ENCODE measurements at places on chromosomes 11 and 22.
A peak's percentile ranks its signal among the peaks of the same experiment; 100 is the strongest.

DNA sequence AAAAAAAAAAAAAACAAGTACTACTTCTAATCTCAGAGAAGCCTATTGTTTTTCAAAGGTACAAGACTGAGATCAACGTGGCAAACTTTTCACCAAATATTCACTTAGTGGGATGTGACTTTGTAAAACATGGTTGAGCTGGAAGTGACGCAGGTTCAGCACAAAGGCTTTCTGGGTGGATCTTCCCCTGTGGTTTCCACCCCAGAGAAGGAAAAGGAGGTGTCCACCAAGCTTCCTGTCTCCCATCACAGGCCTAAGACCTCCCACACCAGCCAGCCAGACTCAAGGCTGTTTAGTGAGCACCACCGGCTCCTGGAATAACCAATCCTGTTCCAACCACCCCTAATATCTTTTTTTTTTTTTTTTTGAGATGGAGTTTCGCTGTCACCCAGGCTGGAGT, 5.7 kb downstream of the TMEM184B start:
- peak; percentile 39 for DNase-seq

DNA sequence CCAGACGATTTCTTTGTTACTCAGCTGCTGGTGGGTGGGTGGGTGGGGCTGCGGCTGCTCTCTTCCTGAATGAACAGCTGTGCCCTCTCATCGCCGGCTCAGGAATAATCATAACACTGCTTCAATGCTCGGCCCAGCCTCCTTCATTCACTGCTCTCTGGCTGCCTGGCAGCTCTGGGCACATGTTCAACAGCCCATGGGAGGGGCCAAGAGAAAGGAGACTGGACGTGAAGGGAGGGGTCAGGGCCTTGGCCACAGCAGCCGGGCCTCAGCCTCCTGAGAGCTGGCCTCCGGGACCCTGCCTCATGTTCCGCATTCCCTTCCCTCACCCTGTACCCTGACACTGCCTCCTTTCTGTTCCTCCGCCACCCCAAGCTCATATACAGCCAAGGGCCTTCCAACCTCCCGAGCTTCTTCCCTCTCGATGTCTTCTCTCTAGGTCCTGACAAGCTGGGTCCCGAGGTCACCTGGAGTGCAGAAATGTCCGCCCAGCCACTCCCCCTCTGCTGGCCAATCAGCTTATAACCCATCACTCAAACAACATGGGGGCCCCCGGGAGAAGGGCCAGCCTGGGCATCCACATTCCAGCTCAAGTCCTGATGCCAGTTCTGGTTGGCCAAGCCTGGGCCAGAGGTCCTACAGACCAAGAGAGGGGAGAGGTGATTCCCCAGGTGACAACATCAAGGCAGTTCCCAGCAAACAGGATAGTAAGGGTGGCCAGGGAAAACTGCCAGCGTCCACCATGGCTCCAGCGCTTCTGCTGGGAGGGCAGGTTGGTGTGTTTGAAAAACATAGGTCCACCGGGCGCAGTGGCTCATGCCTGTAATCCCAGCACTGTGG, 3.2 kb upstream of the CSDC2 start:
- peak; percentile 12 for DNase-seq

DNA sequence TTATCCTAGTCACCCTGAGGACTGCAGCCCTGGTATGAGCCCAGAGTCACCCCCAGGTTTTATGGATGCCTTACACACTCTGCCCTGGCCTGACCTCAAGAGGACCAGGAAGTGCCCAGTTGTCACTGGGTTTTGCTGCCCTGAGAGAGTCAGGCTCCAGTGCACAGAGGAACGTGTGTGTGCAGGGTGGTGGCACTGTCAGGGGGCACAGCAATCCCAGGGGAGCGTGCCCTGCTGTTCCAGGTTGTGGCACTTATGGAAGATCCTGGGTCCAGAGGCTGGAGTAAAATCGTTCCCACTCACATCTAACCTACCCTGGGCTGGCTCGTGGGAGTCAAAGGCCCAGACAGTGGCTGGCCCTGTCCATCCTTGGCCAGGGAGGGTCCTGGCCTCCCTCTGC, 7.6 kb downstream of the APOBEC3A start:
- DNase-seq = no peak

DNA sequence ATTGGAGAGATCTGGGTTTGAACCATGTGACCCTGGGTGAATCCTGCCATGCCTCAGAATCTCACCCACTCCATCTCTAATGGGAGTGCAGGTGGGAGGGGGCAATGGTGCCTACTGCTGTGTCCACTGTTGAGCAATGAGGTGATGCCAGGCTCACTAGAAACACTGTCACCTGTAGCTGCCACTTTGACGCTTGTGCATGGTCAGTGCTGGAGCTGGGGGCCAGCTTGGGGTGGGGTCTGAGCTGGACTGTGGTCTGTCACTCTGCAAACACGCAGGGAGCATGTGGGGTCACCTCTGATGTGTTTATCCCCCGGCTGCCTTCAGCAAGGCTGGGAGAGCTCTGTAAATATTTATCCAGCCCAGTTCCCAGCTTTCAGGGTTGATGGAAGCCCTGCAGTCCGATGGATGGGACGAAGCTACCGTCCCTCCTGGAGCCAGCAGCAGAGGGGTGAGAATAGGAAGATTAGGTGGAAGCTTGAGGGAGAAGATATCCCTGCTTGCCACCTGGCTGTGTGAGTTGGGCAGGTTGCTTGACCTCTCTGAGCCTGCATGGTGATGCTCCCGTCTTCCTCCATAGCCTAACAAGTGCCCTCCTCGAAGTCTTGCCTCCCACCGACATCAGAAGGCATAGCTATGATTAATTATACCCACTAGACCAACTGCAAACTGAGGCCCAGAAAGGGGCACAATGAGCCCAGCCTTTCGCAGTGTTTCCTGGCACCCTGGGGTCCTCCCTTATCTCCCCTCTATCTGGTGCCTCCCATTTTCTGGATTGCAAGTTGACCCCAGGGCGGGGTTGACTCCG, 1.7 kb downstream of the MMP11 start:
- no peak for DNase-seq

DNA sequence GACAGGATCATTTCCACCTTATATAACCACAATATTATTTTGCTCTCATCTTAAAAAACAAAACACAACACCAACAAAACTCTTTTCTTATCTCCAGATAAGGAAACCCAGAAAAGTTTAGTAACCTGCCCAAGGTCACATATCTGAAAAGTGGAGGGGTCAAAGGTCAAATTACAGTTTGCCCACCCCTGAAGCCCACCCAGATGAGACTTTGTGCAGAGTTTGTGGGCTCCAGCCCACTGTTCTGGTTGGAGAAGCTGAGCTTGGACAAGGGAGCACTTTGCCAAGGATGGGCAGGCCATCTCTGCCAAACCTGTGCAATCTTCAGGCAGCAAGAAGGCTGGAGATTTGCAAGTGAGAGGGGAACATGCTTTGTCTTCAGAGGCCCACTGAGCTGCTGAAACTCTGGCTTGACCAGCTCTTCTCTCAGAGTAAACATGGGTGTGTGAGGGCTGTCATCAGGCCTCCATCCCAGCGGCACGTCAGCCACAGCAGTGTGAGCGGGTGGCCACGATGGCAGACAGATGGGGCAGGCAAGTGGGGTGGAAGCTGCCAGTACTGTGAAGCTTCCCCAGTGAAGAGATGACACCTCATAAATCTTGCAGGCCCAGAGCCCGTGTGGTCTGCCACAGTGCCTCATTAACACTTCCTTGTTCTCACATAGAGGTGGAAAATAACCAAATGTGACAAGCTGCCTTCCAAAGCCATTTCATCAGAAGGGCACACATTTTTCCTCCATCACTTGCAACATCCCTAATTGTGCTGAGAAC, 111.8 kb downstream of the CCDC81 start:
- DNase-seq = peak; percentile 22

DNA sequence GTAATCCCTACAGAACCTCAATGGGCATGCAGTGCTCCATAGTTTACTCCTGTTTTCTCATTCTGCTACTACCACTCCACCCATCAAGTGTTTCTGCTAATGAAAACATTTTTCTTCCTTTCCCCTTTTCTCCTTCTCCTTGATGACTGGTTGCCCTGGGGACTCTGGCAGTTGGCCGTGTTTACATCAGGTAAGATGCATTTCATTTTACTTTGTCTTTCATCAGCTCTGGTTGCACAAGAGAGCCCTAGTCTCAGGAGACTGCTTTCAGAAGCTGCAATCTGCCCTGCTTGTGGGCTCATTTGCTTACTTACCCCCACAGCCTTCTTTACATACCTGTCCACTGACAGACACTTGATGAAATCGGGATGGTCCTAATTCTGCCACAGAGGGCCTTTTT, 19.6 kb upstream of the LIMK2 start:
- DNase-seq = no peak

GRCh38 chr22:38540701-38541100, 29.3 kb downstream of the DMC1 start:
- DNase-seq = no peak

DNA sequence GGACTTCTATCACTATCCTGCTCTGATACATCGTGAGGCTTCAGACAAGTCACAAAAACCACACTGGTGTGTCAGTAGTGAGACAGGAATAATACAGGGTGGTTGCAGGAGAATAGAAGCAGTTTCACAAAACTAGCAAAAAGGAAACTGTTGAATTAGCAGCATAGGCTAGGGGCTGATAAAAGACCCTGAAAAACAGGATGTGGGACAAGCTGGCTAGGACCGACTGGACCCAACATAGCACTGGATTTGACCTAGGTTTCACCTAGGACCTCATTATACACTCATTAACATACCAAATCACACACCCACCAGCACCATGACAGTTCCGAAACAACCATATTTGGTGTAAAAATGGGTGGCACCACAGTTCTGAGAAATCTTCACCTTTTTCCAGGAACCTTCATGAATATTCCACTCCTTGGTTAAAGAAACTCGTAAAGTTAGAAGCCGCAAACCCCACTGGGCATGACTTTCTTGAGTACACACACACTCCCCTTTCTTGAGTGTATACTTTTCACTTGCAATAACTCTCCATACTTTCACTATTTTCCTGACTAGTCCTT, 76.2 kb downstream of the SLC1A2 start:
- peak; percentile 27 for DNase-seq

GRCh38 chr11:107453594-107454286, 3.9 kb downstream of the CWF19L2 start:
- DNase-seq = no peak

DNA sequence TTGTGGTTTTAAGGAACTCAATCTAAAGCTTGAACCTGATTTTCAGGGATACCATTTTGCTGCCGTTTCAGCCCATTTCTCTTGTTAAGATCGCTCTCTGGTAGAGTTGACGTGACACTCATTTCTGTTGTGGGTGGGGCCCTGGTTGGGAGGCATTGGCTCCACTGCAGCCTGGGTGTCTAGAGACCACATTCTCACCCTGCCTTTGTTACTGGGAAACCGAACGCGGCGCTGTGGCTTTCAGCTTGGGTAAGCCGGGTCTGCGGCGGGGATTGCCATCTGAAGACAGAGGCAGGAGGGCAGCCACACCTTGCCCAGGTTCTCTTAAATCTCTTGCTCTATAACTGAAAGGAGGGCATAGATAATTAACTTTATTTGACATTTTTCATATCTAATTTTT, 3.2 kb downstream of the EHF start:
- DNase-seq = no peak

DNA sequence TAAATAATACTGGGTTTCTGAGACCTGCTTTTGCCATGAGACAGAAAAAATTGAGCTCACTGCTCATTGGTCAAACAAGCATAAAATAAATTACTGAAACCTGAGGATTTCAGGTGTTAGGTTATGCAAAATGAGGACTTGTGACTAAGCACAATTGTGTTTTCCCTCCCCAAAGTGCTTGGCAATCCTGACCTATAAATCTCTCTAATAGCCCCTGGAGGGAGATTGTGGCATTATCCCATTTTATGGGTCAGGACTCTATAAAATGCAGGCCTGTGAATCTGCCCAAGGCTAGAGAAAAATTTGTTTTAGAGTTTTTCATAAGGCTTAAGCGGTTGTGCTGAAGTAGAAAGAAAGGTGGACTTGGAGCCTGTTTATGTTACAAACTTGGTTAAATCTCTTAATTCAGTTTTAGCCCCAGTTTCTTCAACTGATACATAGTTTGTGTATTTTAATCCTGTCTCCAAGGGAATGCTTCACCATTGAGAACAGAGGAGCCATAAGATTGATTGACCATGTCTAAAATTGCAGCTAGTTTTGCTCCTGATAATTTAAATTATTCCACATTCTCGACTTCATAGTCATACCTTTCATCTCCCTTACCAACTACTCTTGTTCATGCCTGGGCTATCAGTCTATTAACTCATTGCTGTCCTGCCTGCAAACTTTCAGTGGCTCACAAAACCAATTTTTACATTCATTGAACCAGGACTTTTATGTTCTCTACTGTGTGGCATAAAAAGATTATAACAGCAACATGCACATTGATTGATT, 63.6 kb upstream of the LRRC4C start:
- DNase-seq = no peak

GRCh38 chr11:62806611-62807121, 1.4 kb upstream of the NXF1 start:
- no peak for DNase-seq

DNA sequence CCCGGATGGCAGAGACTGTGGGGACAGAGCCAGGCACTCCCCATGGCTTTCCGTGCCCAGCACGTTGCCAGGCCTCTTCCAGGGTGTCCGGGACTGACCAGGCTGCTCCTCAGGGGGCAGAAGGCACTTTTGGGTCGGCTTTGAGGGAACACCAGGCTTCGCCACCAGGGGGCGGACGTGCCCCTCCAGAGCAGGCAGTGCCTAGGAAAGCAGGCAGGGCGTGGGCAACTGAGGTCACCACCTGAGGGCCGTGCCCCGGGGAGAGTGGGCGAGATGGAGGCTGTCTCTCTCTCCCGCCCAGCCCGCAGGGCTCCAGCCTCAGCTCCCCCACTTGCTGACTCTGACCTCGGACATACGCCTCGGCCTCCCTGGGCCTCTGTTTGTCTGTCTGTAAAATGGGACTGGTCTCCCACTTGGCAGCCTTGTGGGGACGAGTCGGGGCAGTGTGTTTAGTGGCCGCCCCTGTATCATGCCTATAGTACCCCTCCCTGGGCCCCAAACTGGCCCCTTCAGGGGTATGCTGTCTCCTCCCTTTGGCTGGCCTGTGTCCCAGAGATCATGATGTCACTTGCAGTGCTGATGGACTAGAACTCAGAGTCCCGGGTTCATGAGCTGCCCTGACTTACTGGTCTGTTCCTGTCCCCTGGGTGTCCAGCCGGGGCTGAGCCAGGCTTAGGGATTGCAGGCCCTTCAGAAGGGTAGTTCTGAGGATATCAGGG, 4.4 kb upstream of the PRR5 start:
- peak; percentile 91 for DNase-seq

GRCh38 chr22:27438271-27438980, 363.1 kb downstream of the MN1 start:
- no peak for DNase-seq

GRCh38 chr11:126635511-126635910, 280.0 kb downstream of the ST3GAL4 start:
- no peak for DNase-seq

DNA sequence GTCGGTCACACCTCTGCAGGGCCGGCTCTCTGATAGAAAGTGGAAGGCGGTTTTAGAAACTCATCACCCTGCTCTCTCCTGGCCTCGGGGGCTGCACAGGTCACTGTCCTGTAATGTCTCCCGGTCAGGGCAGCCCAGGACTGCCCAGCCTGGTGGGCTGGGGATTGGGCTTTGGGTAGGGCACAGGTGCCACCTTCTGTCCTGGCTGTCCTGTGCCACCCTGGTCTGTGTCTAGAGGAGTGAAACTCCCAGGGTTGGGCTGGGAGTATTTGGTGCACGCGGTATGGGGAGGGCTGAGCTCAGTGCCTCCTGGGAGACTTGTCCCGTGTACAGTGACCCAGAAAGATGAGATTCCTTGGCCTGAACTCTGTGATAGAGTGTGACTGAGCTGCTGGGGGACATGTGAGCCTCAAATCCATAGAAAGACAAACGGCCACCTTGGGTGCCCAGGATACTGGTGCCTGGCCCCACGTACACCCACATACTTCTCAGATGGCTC, 17.8 kb downstream of the SART1 start:
- no peak for DNase-seq

Data from stimulated activated naive CD8-positive, alpha-beta T cell treated with anti-CD3 and anti-CD28 coated beads, Interleukin-15, Interleukin-2, amounts not matched to agents 100 U/mL and 50 U/mL, for 24 hours (primary cell).